Adipocyte (in vitro differentiated cells): ENCODE measurements at places on chromosomes 2 and 18.

DNA sequence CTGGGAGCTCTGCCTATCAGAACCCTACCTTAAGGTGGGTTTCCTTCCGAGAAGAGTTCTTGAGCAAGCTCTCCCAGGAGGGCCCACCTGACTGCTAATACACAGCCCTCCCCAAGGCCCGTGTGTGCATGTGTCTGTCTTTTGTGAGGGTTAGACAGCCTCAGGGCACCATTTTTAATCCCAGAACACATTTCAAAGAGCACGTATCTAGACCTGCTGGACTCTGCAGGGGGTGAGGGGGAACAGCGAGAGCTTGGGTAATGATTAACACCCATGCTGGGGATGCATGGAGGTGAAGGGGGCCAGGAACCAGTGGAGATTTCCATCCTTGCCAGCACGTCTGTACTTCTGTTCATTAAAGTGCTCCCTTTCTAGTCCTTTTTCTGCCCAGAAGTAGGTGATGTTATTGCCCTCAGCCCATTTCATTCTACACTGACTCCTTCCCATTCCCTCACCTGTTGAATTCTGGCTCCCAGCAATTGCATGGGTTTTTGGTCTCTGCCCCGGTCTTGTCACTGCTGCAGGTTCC lies 6.5 kb downstream of the TMEM37 start:
- no peak for DNase-seq

GRCh38 chr2:18788592-18788991 lies 199.2 kb upstream of the NT5C1B start:
- no peak for DNase-seq

GRCh38 chr2:68466778-68467076 lies 367 bp downstream of the FBXO48 start:
- no peak for DNase-seq

GRCh38 chr2:145751629-145752028 lies 1231.7 kb upstream of the ZEB2 start:
- DNase-seq, result peak; percentile 43

DNA sequence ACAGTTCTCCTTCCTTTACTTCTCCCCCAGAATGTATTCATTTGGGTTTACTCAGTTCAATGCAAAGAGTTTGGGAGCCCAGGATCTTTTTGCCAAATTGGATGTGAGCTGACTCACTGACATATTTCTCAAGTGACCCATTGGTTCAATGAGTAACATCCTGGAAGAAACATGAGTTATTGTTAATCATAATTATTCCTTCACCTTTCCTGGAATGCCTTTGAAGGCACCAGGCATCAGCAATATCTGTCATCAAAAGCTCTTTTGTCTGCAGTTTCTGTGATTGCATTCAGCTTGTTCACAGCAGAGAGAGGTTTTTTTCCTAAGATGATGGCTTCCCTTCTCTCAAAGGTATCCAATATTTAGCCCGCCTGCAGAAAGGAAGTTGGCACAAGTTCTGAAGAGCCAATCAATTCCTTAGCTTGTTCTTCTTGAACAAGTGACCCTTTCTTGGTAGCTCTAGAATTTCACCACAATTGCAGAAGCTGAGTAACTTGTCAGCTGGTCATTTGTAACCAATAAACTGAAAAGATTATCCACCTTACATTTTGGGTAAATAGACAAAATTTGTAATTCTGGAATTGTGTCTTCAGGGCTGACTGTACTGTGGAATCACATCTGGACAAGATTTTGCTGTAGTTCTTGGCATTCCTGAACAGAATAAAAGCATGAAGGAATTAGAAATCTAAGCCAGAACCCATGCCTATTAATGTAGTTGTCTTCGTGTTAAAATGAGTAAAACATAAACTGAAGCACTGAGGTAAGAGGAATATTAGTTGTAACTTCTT lies 72.2 kb upstream of the TMEM17 start:
- DNase-seq, result peak; percentile 84

DNA sequence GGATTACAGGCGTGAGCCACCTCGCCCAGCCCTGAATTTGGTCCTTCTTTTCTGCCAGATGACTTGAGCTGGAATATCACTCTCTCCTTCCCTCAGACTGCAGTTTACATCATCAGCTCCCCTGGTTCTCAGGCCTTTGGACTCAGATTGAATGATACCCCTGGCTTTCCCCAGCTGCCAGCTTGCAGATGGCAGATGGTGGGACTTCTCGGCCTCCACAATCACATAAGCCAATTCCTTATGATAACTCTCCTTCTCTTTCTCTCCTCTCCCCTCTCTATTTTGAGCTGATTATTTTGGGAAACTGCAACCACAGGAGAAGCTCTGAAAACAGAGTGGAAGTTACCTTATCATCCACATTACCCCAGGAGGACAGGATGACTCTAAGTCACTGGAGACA lies 33.4 kb upstream of the ATP8B1 start:
- DNase-seq, result no peak

DNA sequence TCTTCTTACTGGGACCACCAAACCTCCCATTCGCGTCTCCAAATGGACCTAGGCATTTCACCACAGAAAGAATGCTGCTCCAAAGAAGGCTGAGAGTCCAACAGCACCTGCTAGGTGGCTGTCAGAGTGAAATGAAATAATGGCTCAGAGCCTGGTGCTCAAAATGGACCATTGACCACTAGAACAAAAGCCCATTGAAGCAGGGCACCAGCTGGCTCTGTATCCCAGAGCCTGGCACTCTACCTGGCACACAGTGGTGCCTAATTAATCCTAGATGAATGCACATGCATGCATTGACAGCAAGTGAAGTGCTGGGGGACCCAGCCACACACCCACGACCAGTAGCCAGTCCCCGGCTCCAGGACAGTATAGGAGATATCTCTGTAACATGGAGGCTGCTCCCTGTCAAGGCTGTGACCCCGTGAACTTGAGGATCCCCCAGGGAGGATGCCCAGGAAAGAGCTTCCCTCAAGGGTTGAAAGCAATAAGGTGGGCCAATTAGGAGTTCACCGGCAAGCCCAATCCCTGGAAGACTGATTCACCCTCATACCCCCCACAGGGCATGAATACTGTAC lies 261.3 kb downstream of the TNS1 start:
- no peak for DNase-seq

DNA sequence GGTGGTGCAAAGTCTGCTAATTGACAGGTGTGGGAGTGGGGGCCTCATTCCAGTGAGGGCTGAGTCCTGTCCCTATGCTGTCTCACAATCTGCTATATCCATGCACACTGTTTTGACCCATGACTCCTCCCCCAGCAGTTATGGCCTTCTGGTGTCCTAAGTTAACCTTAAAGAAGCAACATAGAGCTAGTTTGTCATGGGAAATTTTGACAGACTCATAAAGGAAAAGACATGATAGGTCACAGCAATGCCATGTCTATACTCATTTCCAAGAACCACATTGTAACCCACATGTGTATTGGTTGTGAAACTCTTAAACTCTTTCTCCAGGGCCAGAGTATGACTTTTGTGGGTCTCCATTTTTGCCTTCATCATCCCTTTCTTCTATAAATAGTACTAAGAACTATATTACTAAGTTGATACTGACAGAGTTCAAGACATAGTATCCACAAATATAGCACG lies 78.2 kb upstream of the SLC1A4 start:
- no peak for DNase-seq

GRCh38 chr18:41096504-41096903 lies 858.5 kb upstream of the PIK3C3 start:
- DNase-seq, result peak; percentile 36

DNA sequence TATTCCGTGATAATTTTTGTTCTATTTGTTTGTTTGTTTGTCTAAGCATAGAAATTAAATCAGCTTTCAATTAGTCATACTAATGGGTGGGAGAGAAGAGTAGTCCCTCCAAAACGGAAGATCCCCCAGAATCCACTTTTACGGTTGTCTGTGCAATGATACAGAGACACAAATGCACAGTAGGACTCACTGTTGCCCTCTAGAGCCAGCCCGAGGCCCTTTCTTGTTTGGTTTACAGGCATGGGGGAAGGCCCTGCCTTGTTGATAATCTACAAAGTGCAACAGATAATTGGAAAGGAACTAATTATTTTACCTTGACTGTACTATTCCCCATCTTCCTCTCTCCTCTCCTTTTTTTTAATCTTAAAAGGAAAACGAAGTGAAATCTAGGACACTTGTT lies 121.1 kb downstream of the ACOXL start:
- peak; percentile 19 for DNase-seq

- DNase-seq, result no peak
These were observed 731.0 kb downstream of the CNTNAP5 start for GRCh38 chr2:124756048-124756447.

- DNase-seq, result no peak
These were observed 163.6 kb downstream of the EIPR1 start for GRCh38 chr2:3214065-3214464.

DNA sequence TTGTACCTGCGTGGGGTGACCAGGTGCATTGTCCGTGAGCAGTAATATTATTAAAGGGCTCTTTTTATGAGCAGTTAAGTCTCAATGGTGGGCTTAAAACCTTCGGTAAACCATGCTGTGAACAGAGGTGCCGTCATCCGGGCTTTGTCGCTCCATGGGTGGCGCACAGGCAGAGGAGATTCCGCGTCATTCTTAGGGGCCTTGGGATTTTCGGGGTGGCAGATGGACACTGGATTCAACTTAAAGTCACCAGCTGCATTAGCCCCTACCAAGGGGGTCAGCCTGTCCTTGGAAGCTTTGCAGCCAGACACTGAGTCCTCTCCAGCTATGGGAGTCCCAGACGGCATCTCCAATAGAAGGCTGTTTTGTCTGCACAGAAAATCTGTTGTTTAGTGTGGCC lies 107.7 kb downstream of the NFATC1 start:
- DNase-seq, result no peak

DNA sequence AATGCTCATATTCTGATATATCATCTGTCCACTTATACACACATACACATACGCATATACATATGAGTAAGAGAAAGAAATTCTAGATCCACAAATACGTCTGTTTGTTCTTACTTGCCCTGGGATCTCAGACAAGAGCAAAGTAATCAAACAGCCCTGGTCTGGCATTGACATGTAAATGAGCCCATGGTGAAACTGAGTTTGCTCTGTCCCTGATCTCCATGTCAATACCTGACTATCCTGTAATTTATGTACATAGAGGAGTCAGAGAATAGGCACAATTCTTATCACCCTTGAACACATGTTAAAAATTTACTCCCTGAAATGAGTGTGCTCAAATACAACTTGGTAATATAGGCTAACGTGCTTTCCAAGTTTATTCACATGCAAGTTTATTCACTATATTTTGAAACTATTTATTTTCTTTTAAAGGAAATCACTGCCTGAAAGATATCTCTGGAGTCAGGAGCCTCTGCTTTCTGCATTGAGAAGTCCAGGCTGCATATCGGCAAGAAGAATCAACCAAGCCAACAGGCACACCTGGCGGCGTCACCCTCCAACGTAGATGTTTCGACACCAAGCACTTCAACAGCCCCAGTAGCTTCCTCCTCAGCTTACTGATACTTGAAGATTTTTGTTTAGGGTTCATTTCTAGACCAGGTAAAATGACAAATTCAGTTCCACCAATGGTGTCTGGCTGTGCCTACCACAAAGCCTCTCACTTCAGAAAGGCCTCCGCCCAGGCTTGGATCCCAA lies 100.6 kb downstream of the CMPK2 start:
- no peak for DNase-seq

DNA sequence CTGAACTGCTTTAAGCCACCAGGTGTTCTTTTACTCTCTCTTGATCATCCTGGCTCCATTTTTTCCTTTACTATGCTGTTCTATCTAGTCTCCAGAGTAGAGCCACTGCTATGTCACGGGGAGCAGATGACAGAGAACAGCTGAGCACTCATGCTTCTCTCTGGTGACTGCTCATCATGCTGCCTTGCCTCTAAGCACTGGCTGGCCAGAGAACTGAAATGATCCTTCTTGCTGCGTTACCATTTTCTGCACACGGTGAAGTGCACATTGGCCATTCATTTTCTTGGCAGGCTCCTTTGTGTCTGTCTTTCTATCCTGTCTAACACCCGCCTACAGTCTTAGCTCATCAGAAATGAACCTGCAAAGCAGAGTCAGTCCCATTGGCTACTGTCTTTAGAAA lies 86.0 kb downstream of the KCTD1 start:
- DNase-seq, result no peak

DNA sequence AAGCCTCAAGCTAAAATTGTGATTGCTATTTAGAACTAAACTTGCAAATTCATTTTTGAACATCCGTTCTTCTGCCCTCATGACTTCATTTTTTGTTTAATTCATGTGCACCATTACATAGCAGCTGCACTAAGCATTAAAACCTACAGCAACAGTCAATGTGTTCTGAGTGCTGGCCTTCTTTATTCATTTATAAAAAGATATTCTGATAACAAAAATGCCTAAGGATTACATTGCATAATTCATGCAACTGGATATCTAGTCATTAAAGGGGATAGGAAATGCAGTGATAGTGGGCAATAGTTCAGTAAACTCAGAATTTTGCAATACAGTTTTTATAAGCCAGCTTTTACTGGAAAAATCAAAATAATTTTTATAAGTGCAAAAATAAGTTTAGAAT lies 294.4 kb upstream of the EPC2 start:
- DNase-seq, result peak; percentile 54

- no peak for DNase-seq
These were observed 167.2 kb downstream of the ANTXR1 start for GRCh38 chr2:69180227-69180626.

DNA sequence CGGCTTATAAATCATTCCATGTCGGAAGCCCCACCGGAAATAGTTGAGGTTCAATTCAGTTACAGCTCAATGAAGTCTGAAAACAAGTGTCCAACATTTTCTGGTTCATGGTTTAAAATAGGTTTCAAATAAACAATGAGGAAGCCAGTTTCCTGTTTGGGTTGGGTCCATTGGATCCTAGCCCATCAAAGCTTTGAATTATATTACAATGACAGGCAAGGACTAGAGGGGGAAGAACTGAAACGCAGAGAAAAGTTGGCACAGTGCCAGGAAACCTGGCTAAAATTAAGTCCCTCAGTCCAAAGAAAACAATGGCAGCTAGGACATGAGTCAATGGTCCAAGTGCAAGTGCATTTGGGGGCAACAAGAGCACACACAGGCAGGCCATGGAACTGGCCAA lies 32.0 kb downstream of the SLC14A1 start:
- peak; percentile 54 for DNase-seq

GRCh38 chr2:164954954-164955701 lies at the start of gene SLC38A11:
SLC38A11 (minus strand) TSS chr2:164955525; CDS start chr2:164955247, 278 bp downstream.
- peak; percentile 54 for DNase-seq

DNA sequence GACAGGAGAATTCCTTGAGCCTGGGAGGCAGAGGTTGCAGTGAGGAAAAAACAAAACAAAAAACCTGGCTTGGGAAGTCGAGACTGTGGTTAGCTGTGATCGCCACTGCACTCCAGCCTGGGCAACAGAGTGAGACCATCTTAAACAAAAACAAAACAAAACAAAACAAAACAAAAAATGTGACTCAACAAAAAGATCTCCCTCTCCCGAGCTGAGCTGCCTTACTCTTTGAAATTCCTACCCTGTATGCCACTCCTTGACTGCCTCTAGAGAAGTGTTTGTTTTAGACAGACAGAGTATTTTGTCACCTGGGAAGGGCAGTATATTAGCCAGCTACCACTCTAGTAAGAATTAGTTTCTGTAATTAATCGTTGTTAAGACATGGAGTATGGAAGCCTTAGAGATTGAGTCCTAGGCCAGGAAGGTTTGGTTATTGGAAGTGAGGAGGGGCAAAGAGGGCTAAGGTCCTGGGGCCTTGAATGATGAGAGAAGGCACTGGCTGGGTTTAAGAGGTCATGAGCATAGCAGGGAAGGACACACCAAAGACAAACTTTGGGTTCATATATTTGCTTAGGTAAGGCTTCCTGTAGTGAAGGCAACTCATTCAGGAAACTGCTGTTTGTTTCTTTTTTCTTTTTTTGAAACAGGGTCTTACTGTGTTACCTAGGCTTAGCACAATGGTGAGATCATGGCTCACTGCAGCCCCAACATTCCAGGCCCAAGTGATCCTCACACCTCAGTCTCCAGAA lies 56.0 kb downstream of the HAUS1 start:
- DNase-seq, result no peak

GRCh38 chr2:218013289-218013688 lies 10.5 kb upstream of the TNS1 start:
- no peak for DNase-seq
